HuH-7 (cell line): ENCODE measurements at places on chromosomes 1 and 21.

GRCh38 chr1:202681736-202682420, 28.4 kb downstream of the SYT2 start:
- no peak for DNase-seq

DNA sequence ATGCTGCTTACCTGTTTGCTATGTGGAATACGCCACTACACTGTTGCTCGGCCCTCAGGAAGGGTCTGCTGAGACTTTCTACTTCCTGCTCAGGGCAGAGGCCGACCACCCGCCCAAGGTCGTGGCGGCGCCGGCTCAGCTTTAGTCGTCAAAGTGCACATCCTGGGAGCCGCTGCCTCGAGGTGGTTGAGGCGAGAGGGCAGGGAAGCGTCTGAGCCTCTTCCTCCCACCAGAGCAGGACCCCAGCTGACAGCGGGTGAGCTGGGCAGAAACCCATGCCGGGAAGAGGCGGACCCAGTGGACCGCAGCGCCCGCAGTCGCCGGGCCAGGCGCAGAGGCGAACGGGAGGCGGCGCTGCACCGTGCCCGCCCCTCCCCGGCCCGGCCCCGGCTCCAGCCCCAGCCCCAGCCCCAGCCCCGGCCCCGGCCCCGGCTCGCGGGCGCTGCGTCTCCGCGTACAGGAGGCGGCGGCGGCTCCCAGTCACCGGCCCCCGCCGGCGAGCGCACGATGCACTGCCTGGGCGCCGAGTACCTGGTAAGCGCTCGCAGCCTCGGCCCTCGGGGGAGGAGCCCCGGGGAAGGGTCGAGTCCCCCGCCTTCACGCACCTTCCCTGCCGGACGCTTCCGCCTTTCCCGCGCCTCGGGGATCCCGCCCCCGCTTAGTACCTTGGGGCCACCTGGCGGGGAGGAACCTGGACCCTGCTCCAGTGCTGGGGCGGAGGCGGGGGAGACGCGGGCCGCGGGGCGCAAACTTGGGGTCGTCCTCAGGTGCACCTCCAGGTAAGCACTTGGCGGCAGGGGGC, at the start of gene SLC44A3:
TSS of gene SLC44A3 (plus strand) at position 413 of the 802 bp plus-strand sequence. CDS start at position 508, 95 bp downstream.
- DNase-seq = peak; percentile 53

DNA sequence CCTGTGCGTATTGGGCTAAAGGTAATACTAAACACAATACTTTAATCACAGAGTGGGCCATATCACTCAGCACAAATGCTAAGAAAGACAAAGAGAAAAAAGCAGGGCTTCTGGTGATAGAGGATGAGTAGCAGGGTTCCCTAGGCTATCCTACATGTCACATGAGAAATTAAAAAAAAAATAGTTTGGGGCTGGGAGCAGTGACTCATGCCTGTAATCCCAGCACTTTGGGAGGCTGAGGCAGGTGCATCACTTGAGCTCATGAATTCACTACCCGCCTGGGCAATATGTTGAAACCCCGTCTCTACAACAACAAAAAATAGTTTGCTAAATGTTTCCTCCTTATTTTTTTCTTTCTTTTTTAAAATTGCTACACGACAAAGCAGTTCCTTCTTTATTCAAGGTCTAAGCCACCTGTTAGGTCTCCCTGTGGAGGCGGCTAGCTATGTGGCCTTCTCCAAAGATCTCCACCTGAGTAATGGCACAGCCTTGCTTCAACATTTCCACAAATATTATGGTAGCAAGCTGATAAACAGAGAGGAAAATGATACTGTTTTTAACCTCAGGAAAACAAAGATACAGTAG, 1.5 kb downstream of the ENSA start:
- DNase-seq = no peak

DNA sequence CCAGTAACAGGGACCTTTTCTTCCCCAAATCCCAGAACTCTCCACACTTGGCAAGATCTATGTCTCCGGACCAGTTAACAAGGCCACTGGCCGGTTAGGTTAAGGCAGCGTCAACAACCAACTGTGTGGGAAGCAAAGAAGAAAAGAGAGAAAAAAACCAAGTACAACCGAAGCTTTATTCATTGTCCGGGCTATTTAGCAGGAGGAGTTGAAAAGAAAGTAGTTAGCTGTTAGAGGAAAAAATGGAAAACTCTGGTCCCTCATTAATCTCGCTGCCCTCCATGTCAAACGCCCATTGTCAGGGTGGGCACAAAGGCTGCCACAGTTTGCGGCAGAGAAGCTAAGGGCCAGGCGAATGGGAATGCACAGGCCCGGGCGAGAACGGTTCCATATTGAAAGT, 49.3 kb upstream of the GRIK3 start:
- no peak for DNase-seq

- no peak for DNase-seq
These were observed 120.2 kb downstream of the ETS2 start for GRCh38 chr21:38925923-38926322.

DNA sequence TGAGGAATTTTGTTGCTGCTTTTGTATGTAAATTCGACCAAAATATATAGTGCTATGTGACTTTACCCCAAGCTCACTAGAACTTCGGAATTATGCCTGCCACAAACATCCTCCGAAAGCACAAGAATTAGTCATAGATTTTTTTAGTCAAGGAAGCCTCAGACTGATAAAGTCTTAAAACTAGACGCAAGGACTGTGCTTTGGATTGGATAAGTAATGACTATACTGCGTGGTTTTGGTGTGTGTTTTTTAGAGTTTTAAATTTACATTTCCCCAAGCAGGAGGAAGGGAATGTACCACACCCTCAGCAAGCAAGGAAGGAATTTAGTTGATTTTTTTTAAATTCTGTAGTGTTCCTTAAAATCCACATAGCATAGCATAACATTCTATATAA, 10.3 kb downstream of the WLS start:
- no peak for DNase-seq

DNA sequence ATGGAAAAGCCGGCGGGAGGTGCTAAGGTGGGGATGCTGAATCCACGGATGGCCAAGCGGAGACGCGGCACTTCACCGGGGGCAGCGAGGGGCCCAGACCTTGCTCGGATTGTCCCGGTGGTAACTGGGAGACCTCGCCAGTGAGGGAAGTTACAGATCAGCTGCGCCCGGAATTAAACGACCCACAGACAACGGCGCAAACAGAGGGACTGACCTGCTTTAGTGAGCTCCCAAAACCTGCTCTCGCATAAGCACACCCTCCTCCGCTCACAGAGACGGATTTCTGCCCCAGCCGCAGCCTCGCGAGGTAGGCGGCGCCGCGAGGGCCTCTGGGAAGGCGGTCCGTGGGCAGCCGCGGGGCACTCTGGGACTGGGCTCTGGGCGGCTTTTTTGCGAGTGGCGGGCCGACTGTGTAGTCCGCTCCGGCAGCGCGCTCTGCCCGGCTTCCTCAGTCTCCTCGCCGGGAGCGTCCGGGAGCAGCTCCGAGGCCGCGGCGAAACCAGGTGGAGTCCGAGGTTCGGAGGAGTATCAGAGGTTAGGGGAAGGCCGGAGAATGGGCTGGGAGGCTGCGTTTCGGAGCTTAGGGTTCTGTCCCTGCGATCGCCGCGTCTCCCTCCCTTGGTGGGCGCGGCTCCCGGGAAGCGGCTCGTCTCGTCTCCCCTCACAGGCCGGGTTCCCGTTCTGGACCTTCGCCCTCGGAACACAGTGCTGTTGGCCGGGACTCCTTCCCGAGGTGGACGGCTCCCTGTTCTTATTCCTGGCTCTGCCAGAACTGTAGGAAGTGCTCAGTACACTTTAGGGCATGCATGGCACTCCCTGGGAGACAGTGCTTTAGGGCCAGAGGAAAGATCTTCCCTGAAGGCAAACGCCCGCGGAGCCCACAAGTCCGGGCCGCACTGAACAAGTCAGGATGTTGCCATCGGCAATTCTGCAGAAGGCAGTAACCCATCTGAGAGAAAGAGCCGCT, at the start of gene EXO5:
TSS of gene EXO5 (plus strand) at position 393 of the 967 bp plus-strand sequence. CDS start 5,778 bp downstream, outside the sequence.
- peak; percentile 73 for DNase-seq

- no peak for DNase-seq
These were observed 1.5 kb downstream of the GPATCH4 start for GRCh38 chr1:156599811-156600210.

DNA sequence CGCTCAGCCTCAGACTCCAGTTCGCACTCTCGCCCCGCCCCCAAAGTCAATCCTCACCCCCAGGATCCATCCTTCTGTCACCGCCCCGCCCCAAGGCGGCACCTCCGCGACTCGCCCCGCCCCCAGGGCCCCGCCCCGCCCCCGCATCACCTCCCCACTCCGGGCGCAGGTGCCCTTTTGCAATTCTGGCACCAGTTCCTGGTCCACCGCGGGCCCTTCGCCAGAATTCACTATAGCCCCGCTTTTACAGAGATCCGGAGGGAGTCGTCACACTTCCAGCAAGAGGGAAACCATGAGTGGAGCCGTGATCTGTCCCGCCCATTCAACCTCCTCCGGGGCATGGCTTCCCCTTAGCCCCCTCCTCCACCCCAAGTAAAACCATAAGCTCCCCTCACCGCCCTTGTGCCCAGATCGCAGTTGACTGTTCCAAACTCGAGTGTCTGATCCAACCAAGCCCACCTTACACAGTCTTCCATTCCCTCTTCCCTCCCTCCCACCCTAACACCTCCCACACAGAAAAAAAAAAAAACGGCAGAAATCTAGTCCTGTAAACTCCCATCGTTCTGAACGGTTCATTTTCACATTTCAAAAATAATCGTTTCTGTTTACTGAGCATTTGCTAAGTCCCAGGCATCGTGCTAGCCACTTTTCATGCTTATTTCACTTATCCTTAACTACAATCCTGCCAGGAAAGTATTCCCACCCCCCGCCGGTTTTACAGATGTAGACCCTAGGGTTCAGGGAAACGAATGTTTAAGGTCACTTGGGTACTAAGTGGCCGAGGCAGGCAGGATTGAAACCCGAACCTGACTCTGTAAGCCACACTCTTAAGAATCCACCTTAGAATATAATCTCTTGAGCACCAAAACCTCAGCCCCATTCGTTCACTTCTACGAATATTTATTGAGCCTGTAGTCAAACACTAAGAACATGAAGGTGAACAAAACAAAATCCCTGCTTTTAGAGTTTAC, 1.3 kb upstream of the DNAJC16 start:
- DNase-seq = peak; percentile 92

GRCh38 chr1:61157468-61157987, 75.2 kb downstream of the NFIA start:
- peak; percentile 32 for DNase-seq

DNA sequence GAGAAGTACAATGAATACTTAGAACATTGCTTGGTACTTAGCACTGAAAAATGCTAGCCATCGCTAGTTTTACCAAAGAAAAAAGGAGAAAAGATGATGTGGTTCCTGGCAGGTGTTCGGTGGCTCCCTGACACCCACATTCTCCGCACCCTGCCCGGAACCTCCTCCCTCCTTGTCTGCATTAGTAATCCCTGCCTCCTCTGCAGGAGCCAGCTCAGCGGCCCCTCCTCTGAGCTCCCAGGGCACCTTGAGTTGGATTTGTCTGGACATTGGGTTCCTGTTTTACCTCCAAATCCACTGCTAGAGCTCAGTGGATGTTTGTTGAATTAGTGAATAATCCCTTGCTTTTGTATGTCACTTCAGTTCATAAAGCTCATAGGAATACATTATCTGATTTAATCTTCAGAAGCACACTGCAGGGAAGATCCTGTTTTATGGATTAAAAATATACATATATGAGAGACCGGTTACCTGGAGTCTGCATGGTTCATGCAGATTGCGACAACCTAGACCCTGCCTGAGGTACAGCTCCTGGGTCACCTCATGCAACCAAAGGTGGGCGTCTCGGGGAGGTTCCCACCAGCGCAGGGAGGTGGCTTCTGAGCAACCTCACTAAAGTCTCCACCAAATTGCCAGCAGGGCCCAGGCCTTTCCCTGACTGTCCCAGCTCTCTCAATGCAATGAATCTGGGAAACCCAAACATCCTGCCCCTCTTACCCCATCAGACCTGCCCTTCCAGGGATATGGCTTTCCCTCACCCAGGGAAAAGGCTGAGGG, 24.2 kb downstream of the PCAT6 start:
- no peak for DNase-seq

GRCh38 chr1:40782371-40782956, 1.1 kb upstream of the KCNQ4 start:
- DNase-seq = peak; percentile 56

GRCh38 chr1:87864676-87865075, 536.0 kb downstream of the LMO4 start:
- no peak for DNase-seq

DNA sequence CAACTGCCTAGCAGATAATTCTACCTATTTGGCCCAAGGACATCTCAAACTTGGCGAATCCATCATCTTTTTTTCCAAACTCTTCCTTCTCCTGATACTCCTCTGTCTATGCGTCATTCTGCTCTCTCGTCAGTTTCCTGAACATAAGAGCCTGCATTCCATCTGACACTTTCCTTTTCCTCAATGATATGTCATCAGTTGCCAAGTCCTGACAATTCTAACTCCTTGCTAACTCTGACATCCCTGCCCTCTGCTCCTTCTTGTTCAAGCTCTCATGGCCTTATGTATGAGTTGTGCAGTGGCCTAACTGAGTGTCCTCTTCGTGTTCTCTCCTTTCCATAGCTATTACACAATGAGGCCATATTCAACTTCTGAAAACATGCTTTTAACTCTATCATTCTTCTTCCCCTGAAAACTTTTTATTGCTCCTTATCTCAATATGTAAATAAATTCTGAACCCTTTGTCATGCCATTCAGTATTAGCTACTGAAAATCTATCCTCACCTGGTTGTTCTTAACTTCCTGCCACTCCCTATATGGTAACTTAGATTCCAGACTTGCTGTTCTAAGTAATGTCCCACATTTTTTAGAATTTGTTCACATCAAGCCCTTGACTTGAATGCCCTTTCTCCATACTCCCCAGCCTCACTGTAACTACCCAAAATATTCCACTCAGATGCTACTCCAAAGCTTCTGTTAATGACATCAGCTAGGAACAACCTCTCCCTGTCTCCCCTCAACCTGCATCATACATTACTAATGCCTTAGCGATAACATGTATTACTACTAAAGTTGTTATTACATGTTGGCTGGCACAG, 11.5 kb downstream of the PALMD start:
- no peak for DNase-seq

DNA sequence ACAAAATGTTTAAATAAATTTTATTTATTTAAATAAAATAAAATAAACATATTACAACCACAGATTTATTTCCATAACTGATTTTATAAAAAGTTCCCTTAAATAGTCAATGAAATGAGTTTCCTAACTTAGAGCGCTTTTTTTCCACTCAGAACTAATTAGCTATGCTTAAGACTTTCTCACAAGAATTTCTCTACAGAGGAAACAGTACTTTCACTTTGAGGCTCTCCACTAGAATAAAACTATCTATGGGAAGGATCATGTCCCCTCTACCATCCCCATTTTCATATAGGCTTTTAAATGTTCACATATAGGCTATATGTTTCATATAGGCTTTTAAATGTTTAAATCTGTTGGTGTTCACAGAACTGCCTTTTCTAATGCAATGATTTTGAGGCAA, 40.0 kb upstream of the DPH5 start:
- DNase-seq = no peak

GRCh38 chr1:219754767-219755166, 141.9 kb upstream of the ZC3H11B start:
- no peak for DNase-seq

- no peak for DNase-seq
These were observed 21.0 kb upstream of the CXADR start for GRCh38 chr21:17491716-17492414.

GRCh38 chr1:109776911-109777310, 13.2 kb upstream of the EPS8L3 start:
- peak; percentile 89 for DNase-seq

GRCh38 chr21:46157396-46157986, 2.1 kb upstream of the FTCD start:
- no peak for DNase-seq

- DNase-seq = peak; percentile 94
These were observed 409 bp upstream of the HOOK1 start for GRCh38 chr1:59814180-59814900.

- DNase-seq = no peak
These were observed 7.6 kb downstream of the C1orf87 start for GRCh38 chr1:60066001-60066400.
